ENCODE measurements at places on chromosomes 4 and X.
A peak's percentile ranks its signal among the peaks of the same experiment; 100 is the strongest.

- DNase-seq: peak; percentile 47
These were observed 947 bp upstream of the RPL10 start for GRCh38 chrX:154396973-154397887.

- no peak for DNase-seq
These were observed 10.6 kb downstream of the UGT2B4 start for GRCh38 chr4:69485130-69485529.

DNA sequence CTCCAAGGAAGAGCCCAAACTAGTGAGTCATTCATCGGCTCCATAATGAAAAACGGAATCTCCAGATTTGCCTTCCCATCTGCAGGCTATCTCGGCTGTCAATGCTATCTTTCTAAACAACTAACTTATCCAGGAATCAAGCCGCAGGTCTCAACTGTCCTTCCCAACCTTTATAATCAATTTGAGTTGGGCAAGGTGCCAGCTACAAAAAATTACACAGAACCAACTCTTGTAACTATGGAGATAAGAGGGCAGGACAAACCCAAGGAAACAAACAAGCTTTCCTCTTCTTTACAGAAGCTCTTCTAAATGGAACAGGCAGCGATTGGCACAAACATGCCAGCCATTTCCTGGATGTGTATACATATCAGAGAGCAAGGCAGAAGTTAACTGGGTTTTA is 61.2 kb upstream of the RAI2 start:
- no peak for DNase-seq

GRCh38 chr4:126470862-126471261 is 1156.1 kb downstream of the FAT4 start:
- DNase-seq: no peak

DNA sequence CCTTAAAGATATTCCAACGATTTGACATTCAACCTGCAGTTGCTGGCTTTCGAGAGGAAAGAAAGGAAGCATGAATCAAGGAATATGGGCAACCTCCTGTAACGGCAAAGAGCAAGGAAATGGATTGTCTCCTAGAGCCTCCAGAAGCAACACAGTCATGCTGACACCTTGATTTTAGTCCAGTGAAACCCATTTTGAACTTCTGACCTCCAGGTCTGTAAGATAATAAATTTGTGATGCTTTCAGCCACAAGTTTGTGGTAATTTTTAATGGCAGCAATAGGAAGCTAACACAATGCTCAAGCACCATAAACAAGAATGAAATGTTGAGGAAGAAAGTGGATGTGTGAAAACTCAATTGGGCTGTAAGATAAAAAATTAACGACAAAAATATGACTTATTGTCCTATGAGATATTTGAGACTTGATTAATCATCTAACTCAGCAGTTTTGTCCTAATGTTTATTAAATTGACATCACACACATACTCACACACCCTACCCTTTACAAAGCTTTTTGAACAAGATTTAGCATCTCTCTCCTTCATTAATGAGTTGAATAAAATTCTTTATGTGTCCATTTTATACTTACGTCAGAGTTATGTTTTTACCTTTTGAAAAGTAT is 857.2 kb upstream of the INTU start:
- no peak for DNase-seq
